ENCODE measurements at places on chromosomes 5 and 9.

DNA sequence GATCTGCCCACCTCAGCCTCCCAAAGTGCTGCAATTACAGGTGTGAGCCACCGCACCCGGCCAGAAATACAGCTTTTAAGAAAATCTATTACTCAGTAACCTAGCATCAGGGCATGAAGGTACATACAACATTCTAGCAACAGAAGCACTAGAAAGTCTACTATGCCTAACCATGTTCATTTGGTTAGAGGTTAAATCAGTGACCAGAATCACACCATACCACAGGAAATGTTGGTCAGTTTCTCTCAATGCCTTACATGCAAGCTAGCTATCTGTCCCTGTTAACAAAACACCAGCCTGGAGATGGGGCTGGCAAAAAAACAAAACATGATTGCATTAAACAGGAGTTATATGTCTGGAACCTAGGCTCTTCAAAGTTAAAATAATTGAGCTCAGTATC, 104.1 kb downstream of the STRBP start:
- DNase-seq, result no peak

- peak; percentile 100 for DNase-seq
Observed at GRCh38 chr5:15676591-15676990, 176.6 kb downstream of the FBXL7 start.

DNA sequence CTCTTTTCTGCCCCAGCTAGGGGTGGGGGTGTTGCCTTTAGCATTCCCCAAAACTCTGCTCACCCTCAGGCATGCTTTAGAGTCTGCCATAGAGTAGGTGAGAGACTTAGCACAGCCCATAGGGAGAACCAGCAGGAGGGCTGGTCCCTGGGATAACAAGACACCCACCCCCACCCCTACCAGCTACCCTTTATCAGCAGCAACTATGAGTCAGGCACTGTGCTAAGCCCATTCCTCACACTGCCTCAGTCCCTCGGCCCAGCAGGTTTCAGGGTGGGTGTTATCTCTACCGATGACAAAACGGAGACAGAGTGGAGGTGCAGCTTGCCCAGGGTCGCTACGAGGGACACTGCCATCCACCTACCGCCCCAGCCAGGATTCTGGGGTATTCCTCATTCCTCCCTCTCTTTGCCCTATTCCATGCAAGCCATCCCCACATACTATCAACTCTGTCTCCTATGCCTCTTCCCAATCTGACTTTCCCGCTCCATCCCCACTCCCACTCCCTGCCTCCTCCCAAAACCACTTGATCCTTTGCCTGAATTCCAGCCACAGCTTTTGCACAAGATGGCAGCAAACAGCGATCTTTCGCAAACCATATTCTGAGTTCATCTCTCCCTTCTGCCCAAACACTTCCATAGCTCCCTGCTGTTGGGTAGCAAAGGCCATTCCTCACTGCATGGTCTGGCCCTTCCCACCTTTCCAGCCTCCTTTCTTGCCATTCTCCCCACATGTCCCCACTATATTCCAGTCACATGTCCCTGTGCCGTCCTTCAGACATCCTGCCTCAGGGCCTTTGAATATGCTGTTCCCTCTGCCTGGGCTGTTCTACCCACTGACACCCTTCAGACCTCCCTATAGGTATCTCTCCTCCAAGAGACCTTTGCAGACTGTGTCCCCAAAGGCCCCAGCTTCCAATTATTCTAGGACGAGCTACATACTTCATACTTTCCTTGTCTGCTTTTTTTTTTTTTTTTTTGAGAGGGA, 5.1 kb downstream of the CIZ1 start:
- no peak for DNase-seq

DNA sequence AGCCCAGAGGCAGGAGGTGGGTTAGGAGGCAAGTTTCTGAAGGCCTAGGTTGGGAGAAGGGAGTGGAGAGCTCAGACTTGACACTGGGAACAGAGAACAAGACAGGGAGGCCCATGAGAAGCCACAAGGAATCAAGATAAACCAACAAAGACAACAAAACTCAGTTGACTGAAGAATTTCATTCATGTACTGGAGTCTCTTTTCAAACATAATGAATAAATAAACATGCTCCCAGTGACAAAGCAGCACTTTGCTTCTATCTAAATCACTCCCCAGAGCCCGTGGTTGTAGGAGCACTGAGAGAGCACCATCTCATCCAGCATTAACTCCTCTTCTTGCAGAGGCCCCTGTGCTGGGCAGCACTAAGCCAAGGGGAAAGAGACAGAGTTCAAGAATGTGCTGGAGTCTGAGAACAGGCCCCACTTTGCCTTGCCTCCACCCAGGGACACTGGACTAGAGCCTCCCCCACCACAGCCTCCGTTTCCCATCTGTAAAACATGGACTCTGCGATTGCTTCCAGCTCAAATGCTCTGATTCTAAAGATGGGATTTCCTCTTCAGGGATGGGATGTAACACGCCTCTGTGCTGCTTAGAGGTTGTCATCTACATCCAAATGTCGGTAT, 282.0 kb downstream of the SPOCK1 start:
- DNase-seq, result no peak

DNA sequence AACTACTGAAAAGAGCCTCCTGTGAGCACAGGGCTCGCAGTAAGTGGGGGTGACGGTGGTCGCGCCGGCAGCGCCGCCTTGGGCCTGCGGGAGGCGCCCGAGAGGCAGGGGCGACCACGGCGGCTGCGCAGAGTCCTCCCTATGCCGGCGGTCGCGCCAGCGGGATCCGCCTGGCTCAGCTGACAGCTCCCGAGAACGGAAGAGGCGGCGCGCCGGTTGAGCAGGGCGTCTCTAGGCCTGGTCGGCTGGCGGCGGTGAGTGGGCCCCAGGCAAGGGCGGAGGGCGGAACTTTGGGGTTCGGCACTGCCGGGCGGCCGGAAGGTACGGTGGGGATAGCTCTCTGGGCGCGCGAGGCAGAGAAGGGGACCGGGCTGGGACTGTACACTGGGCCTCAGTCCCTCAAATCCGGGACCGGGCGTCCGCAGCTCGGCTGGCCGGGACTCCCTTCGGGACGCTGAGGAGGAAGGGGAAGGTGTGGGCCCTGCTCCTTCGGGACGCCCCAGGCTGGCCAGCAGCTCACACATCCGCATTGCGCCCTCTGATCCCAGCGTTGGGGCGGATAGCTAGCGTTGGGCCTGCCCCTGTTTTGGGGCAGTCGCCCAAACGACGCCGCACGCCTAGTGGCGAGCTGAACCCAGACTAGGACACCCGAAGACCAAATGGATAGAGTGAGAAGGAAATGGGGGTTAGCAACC, at the start of gene RNF14:
Gene RNF14 (plus strand): TSS at position 192 of the 695 bp plus-strand sequence. CDS start 4,484 bp downstream, outside the sequence.
- DNase-seq, result peak; percentile 28

- no peak for DNase-seq
Observed at GRCh38 chr9:87381746-87382145, 115.9 kb upstream of the DAPK1 start.

DNA sequence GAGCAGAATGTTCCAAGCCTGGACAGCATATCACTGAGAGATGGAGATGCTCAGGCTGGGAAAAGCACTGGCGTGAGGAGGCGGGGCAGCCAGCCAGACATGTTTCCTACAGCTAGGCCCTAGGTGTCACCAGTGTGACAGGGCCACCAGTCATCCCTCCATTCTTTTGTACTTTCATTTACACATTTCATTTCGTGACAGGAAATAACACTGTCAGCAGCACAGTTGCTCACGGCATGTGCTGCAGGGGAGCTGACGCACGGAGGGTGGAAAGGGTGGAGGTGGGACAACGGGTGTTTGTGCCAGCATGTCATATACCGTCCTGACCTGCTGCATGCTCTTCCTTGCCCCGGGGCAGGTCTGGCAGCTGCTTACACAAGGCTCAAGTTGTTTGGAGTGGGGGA, 14.8 kb upstream of the CEMIP2 start:
- DNase-seq, result no peak

- DNase-seq, result no peak
Observed at GRCh38 chr5:75148051-75148450, 88.6 kb downstream of the ANKRD31 start.
